ENCODE measurements at places on chromosomes 4 and X.

DNA sequence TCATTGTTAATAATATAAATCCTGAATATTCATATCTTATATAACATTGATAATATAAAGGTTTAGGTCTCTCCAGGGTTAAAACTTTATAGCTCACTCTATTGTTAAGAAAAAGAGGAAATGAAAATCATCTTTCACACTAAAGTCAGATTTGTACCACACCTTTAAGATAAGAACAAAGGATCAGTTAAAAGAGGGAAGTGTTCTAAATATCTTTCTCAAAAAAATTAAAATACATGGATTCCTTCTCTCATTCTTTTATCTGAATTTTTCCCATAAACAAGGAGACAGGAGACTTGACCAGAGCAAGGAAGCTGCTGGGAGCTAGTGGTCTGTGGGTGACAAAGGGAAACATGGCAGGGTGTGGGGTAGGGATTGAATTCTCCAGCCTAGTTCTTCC lies 323.0 kb upstream of the CPXCR1 start:
- no peak for DNase-seq

DNA sequence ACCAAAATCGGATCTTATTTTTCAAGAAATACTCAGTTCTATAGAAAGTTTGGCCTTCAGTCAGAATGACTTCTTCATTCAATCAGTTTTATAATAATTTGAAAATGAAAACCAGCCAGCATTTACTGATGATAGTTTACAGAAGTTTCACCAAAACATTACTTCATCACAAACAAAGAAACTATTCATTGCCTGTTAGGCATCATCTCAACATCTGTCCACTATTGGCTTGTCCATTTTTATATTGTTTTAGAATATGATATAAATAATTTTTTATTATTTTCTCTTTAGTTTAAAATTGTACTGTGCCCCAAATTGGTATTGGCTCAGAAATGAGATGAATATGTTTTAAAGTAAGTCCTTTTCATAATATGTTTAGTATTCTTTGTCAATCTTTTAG lies 38.4 kb downstream of the FAT4 start:
- DNase-seq: no peak

DNA sequence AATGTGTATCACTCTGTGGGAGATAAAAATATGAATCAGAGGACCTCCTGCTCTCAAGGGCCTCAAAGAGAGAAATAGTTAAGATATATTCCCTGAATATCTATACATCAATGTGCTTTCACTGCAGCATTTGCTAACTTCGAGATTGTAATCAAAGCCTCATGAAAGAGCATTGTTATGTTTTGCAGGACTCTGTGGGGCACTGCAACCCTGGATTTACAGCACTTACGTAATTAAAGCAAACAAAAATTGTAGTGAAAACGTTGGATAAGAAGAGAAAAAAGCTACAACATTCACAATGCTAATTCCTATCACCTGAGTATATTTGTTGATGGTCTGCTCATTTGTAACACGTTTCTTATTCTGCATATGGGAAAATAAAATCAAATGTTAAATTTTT lies 48.0 kb downstream of the ETNPPL start:
- DNase-seq: no peak

DNA sequence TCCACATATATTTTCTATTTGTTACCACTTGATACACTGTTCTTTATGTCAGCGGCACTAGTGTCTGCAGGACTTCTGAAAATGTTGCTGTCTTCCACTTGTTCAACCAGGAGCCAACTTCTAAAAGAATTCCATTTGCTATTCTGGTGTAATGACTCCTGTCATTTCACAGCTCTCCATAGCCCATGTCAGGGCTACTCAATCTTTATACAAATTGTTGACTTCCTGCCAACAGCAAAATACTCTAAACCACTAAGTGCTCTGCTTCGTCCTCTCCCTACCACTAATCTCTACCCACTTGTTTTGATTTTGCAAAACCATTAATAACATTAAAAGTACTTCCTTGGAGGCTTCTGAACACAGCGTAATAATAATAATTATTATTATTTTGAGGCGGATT lies 7.2 kb downstream of the CTSO start:
- no peak for DNase-seq

- no peak for DNase-seq
Measured at GRCh38 chr4:676871-677235, 2.5 kb downstream of the MYL5 start.

- no peak for DNase-seq
Measured at GRCh38 chr4:120667102-120667501, 255.4 kb downstream of the PRDM5 start.

DNA sequence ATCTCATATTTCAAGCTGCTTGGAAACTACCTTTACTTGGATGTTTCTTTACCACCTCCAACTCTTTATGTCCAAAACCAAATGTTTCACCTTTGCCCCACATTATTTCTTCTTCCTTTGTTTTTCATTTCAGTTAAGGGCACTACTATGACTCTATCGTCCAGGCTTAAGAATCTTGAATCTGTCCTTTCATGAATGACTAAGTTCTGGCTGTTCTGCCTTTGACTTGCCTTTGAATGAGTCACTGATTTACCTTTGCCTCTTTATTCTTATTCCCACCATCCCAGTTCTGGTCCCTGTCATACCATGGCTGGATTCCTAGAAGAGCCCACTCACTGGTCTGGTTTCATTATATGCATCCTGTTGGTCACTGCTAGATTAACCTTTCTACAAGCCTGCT lies 30.6 kb upstream of the PLAC1 start:
- no peak for DNase-seq

GRCh38 chrX:79100791-79101484 lies 43.5 kb upstream of the GPR174 start:
- no peak for DNase-seq

GRCh38 chr4:125169192-125169591 lies 145.6 kb upstream of the FAT4 start:
- DNase-seq: no peak

- DNase-seq: no peak
Measured at GRCh38 chr4:40607221-40607620, 22.4 kb downstream of the RBM47 start.

DNA sequence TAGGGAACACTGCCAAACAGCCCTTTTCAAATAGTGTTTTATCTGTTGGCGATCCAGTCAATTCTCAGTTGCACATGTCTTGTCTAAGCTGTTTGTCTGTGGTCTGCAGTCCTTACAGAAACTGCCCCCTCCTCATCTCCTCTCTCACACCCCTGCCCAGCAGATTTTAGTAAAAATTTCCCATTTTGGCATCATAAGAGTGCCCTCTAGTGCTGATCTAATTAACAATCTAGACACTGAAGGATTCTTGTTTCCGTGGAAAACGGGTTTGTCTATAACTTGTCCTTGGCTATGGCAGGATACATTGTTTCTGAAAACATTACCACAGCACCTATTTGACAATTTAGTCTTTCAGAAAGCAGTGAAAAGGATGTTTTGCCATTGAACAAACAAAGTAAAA lies 227.2 kb upstream of the MBNL3 start:
- DNase-seq: no peak

DNA sequence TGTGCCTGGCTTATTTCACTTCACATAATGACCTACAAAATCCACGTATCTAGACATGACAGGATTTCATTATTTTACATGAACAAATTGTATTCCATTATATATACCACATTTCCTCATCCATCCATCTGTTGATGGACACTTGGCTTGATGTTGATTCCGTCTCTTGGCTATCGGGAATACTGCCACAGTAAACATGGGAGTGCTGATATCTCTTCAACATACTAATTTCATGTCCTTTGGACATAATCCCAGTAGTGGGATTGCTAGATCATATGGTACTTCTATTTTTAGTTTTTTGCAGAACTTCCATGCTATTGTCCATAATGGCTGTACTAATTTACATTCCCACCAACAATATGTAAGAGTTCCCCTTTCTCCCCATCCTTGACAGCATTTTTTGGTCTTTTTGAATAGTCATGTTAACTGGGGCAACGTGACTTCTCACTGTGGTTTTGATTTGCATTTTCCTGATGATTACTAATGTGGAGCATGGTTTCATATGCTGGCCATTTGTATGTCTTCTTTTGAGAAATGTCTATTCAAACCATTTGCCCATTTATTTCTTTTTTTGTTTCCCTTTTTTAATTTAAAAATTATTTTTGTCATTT lies 68.9 kb downstream of the HTRA3 start:
- DNase-seq: no peak

- no peak for DNase-seq
Measured at GRCh38 chr4:682490-683172, 6.3 kb downstream of the SLC49A3 start.

DNA sequence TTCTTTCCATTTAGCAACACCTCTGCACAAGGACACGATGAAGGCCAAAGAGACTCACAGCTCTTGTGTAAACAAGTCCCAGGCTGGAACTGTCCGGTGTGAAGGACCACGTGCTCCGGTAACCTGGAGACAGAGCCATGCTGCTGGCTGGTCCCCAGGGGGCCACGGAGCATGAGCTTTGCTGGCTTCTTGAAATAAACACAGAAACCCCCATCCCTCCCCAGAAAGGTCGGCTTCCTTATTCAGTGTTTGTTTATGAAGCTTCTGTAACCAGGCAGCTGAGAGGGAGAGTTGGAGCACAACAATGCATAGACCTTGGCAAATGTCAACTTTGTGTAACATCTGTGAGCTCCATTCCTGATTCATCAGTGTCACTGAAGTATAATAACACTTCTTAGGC lies 109.4 kb downstream of the GPR143 start:
- no peak for DNase-seq

- no peak for DNase-seq
Measured at GRCh38 chr4:83626245-83626836, 90.4 kb downstream of the GPAT3 start.

DNA sequence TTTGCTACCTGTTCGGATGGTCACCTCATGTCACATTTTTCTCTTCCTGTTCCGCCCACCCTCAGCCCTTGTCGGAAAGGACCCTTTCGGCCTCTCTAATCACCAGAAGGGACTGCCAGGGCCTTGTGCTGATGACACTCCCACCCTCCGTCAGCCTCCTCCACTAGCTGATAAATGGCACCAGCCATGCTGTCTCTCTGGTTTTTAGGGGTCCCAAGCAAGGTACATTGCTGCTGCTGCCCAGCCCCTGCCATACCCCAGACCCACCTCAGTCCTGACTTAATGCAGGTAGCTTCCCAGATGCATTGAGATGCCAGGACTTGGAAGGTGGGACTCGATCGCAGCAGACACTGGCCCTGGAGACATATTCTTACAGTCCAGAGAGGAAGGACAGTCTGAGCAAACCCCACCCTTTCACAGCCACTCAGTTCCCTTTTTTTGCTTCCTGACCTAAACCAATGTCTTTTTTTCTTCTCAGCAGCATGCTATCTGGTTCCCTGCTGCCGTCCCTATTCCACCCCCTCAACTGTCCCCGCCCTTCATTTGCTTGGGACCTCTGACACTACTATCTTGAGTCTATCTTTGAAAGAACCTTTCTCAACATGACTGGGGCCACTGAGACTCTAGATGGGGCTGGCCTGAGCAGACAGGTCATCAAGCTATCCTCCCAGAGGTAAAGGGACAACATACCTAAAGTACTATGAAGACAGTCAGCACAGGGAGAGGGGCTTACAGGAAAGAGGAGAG lies at the start of gene BTK:
Gene BTK, minus strand, starts transcription at position 397 of the 747 bp plus-strand sequence. CDS start 10,907 bp downstream, outside the sequence.
- DNase-seq: no peak

- no peak for DNase-seq
Measured at GRCh38 chr4:98710831-98711230, 52.4 kb upstream of the TSPAN5 start.

DNA sequence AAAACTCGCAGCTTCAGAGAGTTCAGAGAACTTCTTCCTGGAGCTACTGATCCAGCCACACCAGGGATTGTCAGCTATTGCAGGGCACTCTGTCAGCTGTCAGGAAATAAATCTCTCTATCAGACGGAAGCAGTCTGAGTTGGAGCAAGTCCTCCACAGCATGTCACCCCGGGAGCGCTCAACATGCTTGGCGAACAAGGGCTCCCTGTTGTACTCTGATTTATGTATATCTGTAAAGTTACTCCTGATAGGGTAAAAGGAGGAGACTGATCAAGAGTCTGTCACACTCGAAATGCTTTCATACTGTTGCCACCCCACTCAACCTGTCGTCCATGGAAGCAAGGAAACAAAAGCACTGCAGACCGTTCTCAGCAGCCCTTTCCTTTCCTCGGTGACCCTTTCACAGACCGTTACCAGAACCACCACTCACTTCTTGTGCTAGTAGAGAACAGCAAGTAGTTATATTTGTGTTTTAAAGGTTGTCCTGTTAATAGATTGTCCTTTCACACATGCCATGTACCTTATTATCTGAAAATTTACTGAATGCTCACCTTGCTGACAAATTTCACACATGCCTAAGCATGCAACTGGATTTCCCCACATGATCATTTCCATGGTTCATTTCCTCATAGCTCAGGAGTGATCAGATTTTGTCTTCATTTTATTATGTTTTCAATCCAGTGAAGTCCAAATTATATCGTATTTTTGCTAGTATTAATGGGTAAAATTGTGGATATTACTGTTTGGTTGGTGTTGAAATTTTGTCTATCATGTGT lies 2108.9 kb upstream of the TENM3 start:
- no peak for DNase-seq

DNA sequence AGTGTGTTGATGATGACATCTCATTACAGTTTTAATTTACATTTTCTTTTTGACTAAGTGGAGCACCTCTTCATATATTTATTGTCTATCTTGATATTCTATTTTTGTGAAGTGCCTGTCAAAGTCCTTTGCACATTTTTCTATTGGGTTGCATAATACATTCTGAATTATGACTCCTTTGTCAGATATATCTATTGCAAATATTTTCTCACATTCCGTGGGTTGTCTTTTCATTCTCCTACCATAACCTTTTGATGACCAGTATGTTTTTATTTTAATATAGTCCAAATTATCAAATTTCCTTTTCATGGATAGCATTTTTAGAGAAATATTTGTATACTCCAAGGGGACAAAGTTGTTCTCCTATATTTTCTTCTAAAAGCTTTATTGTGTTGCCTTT lies 126.4 kb downstream of the PJA1 start:
- no peak for DNase-seq
